ENCODE measurements at places on chromosomes 4 and X.
A peak's percentile ranks its signal among the peaks of the same experiment; 100 is the strongest.

DNA sequence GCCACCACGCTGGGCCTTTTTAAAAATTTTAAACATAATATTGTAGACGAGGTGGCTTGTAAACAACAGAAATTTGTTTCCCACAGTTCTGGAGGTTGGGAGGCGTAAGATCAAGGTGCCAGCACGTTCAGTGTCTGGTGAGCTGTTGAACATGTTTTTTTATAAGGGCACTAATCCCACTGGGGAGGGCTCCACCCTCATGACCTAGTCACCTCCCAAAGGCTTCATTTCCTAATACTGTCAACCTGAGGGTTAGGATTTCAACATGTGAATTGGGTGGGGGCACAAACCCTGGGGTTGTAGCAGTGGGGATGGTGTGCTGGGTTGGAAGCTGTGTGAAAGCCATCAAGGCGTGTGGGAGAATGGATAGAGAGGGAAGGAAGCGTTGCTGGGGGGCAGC lies 27.6 kb downstream of the TBC1D14 start:
- DNase-seq = no peak

DNA sequence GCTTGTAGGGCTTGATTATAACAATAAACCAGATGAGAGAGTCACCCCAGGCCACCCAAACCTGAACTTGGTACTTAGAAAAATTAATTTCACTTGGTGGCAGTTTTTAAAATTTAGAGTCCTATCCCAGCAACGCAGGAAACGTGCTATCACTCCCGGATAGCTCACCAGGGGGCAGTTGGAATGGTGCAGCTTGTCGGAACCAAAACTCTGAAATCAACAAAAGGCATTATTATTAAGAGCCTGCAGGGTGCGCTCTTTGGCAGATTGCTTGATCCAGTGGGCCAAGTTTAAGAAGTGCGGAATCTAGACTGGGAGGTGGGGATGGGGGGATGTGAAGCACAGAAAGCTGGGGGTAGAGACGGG lies 2.4 kb downstream of the FRAS1 start:
- DNase-seq = peak; percentile 35

GRCh38 chr4:137000432-137000831 lies 531.9 kb downstream of the PCDH18 start:
- DNase-seq = no peak

- no peak for DNase-seq
These were observed 101.0 kb upstream of the UBQLN2 start for GRCh38 chrX:56462389-56462788.

DNA sequence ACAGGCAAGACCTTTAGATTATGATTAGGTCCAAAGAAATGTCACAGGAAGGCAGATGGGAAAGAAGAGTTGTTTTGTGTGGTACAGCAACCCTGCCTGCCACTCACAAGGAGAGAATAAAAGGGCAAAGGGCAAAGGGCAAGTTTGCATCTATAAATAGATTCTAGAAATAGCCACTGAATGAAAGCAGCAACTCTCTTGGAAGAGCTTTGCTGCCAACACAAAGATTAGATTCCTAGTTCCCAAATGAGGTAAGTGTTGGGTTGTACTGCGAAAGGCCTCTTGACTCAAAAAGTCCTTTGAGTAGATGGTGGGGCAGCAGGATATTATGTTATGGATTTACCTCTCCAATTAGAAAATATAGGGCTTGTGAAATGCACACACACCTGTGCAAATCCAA lies 61.2 kb downstream of the MOSPD2 start:
- DNase-seq = no peak
